ENCODE measurements at places on chromosomes 13 and 19.

GRCh38 chr19:37467608-37468090 lies 405 bp upstream of the ZNF569 start:
- no peak for DNase-seq

- DNase-seq: no peak
Observed at GRCh38 chr13:23701636-23702035, 131.4 kb downstream of the TNFRSF19 start.

DNA sequence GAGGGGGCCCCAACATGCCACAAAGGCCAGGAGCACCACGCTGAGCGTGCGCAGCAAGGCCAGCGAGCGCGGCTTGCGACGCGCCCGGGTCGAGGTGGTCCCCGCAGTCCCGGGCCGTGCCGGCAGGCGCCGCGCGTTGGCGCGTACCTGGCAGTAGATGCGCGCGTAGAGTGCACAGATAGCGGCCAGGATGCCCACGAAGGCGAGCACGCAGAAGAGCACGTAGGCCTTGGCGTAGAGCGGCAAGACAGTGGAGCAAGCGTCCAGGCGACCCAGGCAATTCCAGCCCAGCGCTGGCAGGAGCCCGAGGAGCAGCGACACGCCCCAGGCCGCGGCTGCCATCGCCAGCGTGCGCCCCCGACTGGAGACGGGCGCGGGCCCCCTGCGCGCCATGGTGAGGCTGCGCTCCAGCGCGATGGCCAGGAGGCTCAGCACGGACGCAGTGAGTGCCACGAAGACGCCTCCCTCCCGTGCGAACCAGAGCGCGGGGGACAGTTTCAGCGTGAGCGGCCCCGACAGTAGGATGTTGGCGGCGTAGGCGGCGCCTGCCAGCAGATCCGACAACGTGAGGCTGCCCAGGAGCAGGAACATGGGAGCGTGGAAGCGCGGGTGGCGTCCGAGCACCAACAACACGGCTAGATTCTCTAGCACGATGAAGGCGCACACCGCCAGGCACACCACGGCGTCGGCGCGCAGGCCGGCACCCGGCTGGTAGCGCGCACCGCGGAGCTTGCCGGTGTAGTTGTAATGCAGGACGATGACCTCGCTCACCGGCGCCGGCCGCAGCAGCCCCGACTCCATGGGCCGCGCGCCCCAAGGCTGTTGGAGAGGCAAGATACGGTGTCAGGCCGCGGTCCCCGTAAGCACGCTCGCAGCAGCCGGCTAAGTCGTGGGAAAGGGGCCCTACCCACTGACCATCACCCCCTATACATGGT lies 2.8 kb downstream of the S1PR5 start:
- peak; percentile 40 for DNase-seq

- DNase-seq: no peak
Observed at GRCh38 chr13:73310366-73310765, 251.6 kb downstream of the KLF5 start.

DNA sequence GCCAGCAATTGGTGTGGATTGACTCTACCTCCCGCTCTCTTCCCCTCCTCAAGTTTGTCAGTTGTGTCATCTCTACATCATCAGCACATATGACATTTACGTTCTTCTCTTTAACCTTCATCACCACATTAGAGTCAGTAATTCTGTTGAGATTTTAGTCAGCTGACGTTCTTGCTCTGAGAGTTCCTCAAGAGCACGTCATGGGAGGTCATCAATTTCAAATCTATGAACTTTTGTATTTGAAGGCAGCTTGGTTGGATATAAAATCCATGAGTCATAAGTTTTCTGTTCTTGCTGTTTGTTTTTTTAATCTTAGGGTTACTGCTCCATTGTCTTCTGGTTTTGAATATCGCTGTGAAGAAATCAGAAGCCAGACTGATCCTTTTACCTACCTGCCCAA lies 21.8 kb upstream of the ARGLU1 start:
- no peak for DNase-seq

- no peak for DNase-seq
Observed at GRCh38 chr19:1582201-1582600, 10.5 kb downstream of the MBD3 start.

DNA sequence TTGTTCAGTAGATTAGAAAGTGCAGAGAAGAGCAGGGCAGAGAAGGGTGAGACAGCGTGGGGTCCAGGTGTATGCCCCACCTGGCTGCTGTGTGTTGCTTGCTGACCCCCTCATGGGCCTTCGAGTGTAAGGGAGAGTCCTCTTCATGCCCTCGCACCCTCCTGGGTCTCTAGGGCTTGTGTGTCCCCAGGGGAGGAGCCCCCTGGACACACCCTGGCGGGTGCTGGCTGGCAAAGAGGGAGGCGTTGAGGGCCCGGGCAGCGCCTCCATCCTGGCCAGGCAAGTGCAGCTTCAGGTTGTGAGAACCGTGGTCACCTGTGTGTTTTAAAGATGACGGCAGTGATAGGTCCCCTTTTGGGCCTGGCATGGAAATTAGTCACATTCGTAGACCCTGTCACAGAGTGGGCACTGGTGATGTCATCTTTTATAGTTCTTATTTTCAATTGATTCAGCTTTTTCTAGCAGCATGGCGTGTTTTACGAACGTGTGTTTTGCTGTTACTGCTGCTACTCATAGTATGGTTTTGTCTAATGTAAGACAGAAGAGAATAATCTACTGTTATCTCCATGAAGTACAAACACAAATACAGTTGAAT lies 18.7 kb downstream of the TFDP1 start:
- DNase-seq: no peak

- no peak for DNase-seq
Observed at GRCh38 chr13:67090856-67091255, 139.3 kb downstream of the PCDH9 start.

DNA sequence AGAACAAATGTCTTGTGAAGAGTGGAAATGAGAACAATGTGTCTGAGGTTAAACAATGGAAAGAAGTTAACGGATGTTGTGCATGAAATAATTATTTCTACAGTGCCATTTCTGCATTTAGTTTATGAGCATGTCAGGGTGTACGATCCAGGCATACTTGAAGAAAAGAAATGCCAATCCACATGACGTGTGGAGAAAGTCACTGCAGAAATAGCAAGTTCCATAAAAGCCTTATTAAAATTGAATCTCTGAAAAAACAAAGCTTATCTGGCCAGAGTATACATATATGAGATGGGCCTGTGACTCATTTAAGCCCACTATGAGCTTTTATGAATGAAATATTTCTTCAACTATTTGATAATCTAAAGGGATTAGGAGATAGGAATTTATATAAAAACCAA lies 426.1 kb downstream of the EFNB2 start:
- DNase-seq: no peak

DNA sequence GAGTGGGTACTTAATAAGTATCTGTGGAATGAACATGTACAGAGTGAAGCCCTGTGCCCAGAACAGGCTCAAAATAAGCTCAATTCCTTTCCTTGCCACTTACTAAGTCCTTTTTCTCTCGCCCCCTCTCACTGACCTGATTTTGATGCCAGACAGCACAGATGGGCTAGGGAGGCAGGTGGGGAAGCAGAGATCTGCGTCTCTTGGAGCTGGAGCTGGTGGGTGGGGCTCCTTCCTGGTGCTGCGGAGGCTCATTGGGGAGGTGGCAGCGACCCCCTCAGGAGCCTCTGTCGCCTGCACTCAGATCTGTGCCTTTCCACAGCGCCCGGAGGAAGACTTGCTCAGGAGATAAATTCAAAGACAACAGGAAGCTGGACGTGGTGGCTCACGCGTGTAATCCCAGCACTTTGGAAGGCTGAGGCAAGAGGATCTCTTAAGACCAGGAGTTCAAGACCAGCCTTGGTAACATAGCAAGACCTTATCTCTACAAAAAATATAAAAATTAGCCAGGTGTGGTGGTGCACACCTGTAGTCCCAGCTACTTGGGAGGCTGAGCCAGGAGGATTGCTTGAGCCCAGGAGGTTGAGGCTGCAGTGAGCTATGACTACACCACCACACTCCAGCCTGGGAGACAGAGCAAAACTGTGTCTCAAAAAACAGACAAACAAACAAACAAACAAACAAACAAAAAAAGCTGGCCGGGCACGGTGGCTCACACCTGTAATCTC lies 14.6 kb downstream of the AKT2 start:
- no peak for DNase-seq

DNA sequence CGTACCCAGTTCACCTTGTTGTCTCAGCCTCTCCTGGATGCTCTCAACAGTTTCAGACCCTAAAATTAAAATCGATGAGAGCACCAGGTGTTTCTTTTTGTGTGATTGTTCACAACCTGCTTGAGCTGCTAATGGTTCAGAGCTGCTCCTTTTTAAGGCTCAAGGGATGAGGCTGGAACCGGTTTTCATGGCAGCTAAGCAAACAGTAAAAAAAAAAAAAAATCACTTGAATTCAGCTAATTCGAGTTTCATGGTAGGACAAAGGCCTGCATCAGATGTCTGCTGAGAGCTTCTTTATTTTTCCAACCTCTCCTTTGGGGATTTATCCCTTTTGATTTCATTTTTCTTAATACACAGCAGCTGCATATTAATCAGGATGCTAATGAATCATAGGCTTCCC lies 6.5 kb downstream of the SYCE2 start:
- no peak for DNase-seq

GRCh38 chr13:51033421-51034185 lies 77.5 kb downstream of the C13orf42 start:
- DNase-seq: no peak

DNA sequence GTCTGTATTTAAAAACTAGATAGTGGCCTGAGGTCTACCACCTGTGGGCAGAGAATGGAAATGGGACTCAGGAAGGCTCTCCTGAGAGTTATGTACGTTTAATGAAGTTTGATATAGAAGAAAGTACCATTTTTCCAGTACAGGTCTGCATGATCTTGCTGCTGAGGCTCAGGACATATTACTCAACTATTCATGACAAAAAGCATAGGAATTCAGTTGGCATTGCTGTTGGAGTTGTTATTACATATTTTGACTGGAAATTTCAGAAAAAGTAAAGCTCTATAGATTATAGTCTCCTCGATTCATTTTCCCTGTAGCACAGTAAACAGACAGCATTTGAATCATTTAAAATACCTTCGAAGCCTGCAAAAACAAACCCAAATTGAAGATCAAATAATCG lies 469.8 kb downstream of the DCT start:
- DNase-seq: no peak

- DNase-seq: no peak
Observed at GRCh38 chr19:31504221-31504620, 155.0 kb upstream of the TSHZ3 start.

- DNase-seq: no peak
Observed at GRCh38 chr19:35419046-35419445, 29.0 kb upstream of the FFAR2 start.

DNA sequence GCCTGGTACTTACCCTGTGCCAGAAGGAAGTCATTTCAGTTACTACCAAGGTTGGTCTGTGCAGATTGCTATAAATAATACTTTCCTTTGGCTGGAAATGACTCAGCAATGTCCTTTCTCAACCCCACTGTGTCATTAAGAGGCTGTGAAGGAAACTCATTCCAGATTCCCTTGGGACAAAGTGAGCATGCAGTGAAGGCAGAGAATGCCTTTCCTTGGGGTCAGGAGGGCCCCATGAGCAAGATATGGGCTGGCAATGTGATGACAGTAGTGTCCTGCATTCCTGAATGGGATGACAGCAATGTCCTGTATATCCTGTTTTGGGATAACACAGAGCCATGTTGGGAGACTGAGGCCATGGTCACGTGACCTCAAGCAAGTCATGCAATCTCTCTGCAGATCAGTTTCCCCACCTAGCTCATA lies 213.1 kb upstream of the TMTC4 start:
- no peak for DNase-seq

DNA sequence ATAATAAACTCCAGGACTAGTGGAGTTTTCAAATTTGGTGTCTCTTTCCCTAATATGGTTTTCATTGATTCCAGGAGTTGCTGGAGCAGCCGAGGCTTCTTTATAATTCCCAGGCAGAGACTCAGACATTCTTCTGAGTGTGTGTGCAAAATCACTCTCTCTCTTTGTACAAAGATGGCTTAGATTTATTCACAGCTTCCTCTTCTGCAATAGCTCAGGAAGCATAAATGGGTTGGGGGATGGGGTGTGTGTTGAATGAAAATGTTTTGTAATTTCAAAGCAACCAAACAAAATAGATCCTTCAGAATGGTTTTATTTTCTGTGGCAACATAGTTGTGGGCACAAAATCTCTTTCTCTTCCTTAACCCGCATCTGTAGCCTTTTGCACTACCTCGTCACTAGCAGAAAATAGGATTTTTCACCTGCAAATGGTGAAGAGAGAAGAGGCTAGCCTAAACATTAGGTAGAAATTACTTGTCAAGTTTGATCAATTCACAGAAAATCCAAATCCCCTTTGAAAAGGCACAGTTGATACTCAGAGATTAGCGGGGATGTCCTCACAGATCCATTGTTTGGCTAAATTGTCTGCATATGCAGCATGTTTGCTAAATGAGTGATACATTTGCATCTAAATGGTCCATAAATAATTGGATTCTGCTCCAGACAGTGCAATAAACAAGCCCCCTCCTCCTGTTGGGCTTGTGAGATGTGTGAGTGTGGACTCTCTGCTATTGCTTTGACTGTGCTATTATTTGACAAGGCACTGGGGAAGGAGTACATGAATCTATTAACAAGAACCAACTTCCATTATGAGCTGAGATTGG lies 66.7 kb downstream of the CBY2 start:
- no peak for DNase-seq

- DNase-seq: no peak
Observed at GRCh38 chr19:14674764-14675163, at the start of gene ADGRE3. Gene ADGRE3 (minus strand): TSS chr19:14674844. CDS start chr19:14674770, 74 bp downstream.

DNA sequence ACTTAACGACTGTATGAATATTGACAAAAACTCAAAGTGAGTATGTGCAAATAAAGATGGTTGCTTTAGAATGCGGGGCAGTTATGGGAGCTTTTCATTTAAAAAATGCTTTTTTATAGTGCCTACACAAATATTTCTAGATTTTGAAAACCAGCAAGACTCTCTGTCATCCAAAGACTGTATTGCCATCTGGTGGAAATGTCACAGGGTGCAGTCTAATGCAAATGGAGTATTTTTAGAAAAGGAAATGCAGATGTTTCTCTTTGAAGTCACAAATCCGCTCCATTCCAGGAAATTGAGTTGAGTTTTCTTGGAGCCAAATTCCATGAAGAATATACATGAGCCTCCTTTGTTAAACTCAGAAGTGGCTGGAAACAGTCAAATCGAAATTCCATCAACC lies 2.3 kb upstream of the C1QTNF9B start:
- DNase-seq: no peak

DNA sequence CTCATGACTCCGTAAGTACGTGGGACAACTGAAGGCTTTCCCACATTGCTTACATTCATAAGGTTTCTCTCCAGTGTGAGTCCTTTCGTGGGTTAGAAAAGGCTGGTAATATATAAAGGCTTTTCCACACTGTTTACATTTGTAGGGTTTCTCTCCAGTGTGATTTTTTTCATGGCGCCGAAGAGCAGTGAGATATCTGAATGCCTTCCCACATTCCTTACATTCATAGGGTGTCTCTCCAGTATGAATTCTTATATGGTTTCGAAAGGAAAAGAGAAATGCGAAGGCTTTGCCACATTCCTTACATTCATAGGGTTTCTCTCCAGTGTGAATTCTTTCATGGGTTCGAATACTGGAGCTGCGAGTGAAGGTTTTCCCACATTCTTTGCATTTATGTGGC lies 29.5 kb downstream of the ZNF490 start:
- DNase-seq: no peak
